ENCODE measurements at places on chromosomes 13 and 19. TPM values are rescaled to one million over a fixed set of nuclear protein-coding genes. Genes with fewer than 3 reads are reported as not detected.

- H3K36me3 ChIP-seq, result peaks cover 2% of the 10 kb centered on the region
- DNase-seq, result no peak
- H3K4me1 ChIP-seq, result peaks cover 14% of the 10 kb centered on the region
- no peaks in the 10 kb centered on the region for H3K27me3 ChIP-seq
- peak overlapping the region; percentile 88 for H3K4me3 ChIP-seq
These were observed 1.5 kb upstream of the ZNF561 start for GRCh38 chr19:9622531-9622930.

DNA sequence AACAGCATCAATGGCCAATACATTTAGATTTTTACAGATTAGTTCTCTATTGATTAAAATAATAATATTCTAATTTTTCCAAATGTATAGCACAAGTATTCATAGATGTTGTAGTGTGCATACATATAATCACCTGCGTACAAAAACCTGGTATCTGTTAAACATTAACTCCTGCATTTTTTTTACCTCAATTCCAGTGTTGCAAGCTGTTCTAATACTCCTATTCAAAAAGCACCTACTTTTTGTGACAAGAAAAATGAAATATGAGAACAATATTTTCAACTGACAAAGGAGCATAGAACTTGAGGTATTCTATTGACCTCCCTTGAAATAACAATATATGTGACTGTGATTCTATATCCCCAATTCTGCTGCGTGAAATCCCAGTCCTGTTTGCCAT lies 422.9 kb upstream of the PCDH20 start:
- no peak overlapping the region for H3K27ac ChIP-seq
- no peaks in the 10 kb centered on the region for H3K36me3 ChIP-seq
- no peaks in the 10 kb centered on the region for H3K27me3 ChIP-seq
- no peak overlapping the region for H3K4me3 ChIP-seq
- no peaks in the 10 kb centered on the region for H3K4me1 ChIP-seq
- DNase-seq, result no peak

The NUP58 gene
- total RNA-seq, result 138 TPM

DNA sequence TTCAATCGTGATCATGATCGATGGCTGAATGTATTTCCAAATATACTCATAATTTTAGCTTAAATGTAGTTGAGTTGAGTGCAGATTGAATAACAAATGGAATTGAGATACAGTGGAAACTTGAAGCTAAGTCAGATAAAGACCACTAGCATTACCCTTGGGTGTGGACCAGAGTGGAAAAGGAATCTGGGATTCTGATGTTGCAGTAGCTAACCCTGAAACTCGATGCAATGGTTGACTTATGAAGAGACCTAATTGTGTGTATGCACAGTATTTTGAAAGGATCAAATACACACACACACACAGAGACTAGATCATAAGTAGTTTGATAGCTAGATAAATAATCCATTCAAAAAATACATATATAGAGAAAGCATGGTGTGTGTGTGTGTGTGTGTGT lies 135.8 kb downstream of the RXFP2 start:
- H3K4me1 ChIP-seq, result no peaks in the 10 kb centered on the region
- no peaks in the 10 kb centered on the region for H3K27me3 ChIP-seq
- DNase-seq, result no peak
- no peaks in the 10 kb centered on the region for H3K36me3 ChIP-seq

GRCh38 chr13:28755546-28755870 lies 36.7 kb upstream of the SLC46A3 start:
- no peak for DNase-seq
- no peaks in the 10 kb centered on the region for H3K4me1 ChIP-seq
- H3K27ac ChIP-seq, result no peak overlapping the region
- no peak overlapping the region for H3K4me3 ChIP-seq

All from neural progenitor cell (in vitro differentiated cells).